Stimulated activated CD8-positive, alpha-beta memory T cell treated with anti-CD3 and anti-CD28 coated beads, Interleukin-2, amount 100 ng/mL, for 48 hours (primary cell): ENCODE measurements at places on chromosomes 12 and 14.

- DNase-seq, result no peak
Observed at GRCh38 chr12:24423611-24424010, 474.1 kb upstream of the SOX5 start.

- DNase-seq, result no peak
Observed at GRCh38 chr12:114656906-114657596, 26.9 kb downstream of the TBX3 start.

- no peak for DNase-seq
Observed at GRCh38 chr14:71742485-71742884, 189.7 kb upstream of the RGS6 start.

DNA sequence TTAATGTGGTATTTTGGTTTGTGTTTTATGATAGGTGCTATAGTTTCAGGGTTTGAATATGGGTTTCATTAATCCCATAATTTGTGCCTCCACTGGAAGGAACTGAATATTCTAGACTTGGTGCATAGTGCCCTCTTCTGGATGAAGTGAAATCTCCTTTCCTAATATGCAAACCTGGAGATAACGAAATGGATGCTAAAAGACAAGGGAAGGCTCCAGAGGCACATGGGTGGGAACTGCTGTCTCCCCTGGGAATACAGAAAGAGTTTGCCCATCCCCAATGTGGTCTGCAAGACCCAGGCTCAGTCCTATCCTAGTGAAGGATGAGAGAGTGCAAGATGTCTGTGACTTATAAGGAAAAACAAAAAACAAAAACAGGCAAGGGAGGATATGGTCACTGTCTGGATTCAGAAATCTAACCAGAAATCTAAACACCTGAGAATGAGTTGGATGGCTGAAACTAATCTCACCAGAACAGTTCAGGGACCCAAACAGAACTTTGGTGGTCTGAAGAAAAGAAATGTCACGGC lies 142.3 kb upstream of the TMPO start:
- no peak for DNase-seq

DNA sequence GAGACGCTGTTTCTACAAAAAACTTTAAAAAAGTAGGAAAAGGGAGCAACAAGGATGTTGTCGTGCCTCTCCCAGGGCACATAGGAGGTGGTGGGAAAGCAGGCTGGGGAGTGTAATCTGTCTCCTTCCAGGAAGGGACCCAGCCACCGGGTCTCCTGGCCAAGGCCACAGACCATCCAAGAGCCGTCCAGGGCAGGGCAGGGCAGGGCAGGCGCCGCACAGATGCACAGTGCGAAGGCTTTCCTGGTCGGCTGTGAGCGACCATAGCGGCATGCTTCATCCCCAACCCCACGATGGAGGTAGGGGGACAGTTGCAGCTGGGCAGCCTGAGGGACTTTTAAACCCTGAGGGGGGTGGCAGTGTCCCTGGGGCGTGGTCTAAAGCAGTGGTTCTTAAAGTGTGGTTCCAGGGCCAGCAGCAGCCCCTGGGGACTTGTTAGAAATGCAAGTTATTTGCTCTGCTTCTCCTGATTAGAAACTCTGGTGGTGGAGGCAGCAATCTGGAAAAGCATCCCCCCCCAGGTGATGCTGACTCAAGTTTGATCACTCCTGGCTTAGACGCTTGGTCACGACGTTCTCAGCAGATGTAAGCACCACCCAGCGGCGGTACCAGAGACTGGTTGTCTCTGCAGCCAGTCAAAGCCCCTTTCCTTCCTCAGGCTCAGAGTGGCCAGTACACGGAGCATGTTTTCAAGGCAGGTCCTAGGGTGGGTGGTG lies 197.4 kb upstream of the PRMT8 start:
- no peak for DNase-seq

DNA sequence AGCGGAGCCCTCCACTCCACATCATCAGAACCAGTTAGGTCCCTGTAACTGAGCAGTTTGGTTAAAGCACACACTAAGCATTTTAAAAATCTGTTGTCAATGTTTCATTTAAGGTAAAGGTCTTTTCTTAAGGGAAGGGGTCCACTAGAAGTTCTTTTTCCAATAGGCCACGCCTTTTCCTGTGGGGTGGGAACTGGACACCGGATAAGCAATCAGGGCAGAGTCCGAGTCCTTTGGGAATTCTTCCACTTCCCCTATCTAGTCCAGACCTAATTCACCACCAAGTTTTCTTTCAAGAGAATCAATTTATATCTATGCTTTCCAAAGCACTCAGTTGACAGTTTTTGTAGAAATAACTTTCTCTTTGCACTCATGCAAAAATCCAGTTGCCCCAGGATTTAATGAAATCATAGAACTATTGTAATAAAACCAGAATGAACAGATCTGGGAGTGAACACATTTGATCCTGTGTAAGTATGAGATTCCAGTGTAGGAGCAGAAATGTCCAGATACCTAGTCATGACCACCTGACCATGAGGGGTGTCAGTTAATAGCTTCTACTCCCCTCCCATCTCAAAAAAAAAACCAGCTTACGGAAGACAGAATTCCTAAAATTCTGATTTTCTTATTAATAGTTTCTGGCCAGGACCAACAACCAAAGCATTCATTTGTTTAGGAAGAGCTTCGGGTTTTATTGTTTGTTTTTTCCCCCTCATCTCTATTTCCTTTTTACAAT lies 11.7 kb downstream of the VPS37B start:
- DNase-seq, result no peak
